CD4-positive, alpha-beta T cell treated with Interleukin-21 for 1 hour (primary cell): ENCODE measurements at places on chromosomes 16 and 17.

DNA sequence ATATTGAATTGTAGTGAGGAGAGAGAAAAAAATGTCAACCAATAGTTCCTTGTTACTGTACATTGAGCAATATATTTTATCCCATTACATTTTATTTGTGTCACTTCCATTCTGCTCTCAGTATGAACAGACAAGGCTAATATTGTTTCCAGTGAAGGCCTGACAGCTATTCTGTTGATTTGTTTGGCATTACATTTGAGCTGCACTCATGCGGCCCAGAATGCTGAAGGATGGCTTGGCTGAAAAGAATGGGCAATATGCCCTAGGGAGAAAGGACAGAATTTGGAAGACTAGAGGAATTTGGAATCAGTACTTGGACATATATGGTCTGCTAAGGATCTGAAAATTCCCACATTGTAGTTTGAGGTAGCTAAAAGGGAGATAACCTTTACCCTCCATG lies 1294.4 kb downstream of the CDH8 start:
- no peak for DNase-seq

- peak; percentile 18 for DNase-seq
Measured at GRCh38 chr17:69523244-69523861, 108.9 kb downstream of the MAP2K6 start.

DNA sequence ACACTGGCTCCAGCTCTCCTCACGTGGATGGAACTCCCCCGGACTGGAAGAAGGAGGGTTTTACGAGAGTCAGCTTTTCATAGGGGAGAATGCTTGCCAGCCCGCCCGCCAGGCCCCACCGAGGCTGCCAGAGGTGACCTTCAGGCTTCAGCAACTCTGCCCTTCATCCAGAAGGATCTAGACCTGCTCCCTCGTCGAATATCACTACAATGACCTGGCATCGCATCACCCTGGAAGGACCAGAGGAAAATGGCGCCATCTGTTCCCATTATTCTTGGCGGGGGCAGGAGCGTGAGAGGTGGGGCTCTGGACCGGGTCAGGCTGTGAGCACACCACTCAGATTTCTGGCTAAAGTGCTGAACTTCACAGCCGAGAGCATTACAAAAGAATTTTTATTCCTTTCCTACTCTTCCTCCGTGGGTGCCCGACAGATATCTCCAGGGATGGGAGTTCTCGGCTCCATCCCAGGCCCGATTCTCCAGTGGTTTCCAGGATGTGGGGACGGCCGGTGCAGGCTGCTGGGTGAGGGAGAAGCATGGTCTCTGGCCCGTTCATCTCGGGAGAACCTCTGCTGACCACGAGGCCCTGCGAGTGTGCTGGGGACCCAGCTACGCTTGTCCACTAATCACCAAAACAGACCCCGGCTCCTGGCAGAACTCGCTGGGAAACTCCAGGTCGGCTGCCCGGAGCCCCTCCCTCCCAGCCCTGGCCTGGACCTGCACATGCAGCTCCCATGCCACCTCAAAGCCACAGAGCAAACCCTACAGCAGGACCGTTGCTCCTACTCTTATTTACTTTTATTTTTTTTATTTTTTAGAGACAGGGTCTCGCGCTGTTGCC lies 36.8 kb upstream of the ZNF469 start:
- no peak for DNase-seq

- DNase-seq, result no peak
Measured at GRCh38 chr17:7466639-7467341, 12.6 kb downstream of the ZBTB4 start.
